ENCODE measurements at places on chromosomes 1 and 21.

- no peak for DNase-seq
These were observed 26.0 kb downstream of the RPS6KA1 start for GRCh38 chr1:26555550-26555981.

DNA sequence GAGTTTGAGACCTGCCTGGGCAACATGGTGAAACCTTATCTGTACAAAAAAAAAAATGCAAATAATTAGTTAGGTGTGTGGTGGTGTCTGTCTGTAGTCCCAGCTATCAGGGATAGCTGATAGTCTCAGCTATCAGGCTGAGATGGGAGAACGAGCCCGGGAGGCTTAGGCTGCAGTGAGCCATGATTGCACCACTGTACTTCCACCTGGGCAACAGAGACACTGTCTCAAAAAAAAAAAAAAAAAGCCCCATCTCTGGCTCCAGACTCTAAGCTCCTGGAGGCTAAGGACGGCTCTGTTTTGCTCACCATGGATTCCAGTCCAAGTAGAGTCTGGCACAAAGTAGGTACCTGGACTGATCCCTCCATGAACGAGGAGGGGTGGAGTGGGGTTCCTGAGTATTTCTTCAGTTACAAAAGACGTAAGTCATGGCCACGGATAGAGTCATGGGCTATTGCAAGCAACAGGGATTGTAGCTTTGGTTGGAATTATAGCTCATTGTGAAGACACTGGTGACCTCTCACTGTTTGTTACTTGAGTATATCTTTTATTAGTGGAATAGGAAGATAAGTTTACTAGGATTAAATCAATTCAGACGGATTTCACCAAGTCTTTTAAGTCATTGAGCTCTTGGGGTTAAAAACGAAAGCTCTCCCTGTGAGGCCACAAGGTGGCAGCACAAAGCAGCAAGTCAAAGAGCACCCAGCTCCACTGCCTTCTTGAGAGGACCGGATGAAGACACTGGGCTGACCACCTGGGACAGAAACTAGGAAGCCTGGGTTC lies 35.6 kb upstream of the TMEM61 start:
- peak; percentile 58 for DNase-seq

DNA sequence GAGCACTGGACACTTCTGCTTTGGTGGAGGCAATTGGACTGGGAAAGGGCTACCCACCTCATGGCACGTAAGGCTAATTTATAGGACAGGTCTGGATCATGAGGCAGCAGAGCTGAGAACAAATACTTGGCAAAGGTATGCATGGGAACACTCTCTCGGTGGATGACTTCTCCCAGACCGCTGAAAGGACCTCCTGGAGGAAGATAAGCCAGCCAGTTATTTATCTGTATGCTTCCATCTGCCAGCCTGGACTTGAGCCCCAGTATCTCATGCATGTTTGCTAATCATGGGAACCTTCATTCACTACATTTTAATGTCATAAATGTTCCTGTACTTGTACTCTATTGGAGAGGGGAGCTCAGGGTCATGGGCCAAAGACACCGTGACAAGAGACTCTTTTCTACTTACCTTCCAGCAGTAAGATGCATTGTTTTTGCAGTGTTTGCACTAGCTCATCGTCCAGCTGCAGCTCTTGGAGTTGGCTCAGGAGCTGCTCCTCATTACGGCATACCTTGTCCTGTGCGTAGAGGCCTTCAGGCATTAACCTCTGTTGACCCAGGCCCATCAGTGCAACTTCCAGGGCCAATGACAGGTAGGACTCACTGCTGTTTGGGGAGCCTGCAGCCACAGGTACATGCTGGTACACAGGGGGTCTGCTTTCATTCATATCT lies 23.7 kb downstream of the UROD start:
- DNase-seq, result no peak

GRCh38 chr21:31235671-31236450 lies 108.2 kb downstream of the TIAM1 start:
- DNase-seq, result no peak

All from pancreas (tissue), 10 donors.